ENCODE measurements at places on chromosomes 5 and 9.

DNA sequence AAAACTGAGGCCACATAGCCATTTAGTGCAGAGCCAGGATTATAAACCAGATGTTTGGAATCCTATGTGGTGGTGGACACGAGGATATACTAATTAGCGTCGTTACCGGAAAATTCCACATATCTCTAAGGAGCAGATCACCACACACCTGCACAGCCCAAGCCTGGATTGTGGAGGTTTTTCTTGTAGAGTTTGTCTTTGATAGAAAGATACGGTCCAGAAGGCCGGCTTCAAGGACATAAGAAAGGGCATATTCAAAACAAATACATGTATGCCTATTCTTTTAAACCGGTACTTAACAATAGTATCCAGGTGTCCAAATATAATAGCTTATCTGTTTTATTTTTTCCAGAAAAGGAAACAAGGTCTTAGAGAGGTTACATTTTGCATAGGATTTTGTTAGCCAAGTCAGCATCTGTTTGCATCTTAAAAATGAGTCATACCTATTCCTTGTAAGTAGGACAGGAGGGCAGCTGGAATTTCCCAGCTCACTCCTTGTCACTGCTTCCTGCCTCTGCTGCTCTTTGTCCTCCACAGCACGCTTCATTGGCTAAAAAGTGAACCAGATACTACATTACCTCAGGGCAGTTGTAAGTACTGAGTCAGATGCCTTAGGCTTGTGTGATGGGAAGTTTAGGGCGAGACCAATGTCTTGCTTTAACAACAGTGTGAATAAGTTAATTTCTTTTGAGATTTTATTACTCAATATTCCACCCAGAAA lies 3.6 kb downstream of the TMC1 start:
- DNase-seq, result peak; percentile 27

DNA sequence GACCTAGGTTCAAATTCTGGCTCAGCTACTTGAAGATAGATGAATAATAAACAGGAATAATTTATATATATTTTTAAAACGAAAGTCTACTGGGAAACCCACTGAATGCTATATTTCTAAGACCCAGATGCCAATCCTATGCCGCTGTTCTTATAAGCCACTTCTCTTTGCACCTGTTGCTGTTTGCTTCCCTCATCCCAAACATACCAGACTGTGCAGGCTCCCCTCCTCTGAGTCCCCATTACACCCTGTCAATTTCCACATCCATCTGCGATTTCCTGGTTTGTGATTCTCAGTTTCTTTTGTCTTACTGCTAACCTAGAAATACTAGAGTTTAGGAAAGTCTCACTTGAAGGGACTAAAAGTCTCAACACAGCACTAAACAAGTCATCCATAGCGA lies 92.8 kb upstream of the CAST start:
- DNase-seq, result no peak

GRCh38 chr5:147093138-147093537 lies 141.7 kb upstream of the STK32A start:
- DNase-seq, result no peak

DNA sequence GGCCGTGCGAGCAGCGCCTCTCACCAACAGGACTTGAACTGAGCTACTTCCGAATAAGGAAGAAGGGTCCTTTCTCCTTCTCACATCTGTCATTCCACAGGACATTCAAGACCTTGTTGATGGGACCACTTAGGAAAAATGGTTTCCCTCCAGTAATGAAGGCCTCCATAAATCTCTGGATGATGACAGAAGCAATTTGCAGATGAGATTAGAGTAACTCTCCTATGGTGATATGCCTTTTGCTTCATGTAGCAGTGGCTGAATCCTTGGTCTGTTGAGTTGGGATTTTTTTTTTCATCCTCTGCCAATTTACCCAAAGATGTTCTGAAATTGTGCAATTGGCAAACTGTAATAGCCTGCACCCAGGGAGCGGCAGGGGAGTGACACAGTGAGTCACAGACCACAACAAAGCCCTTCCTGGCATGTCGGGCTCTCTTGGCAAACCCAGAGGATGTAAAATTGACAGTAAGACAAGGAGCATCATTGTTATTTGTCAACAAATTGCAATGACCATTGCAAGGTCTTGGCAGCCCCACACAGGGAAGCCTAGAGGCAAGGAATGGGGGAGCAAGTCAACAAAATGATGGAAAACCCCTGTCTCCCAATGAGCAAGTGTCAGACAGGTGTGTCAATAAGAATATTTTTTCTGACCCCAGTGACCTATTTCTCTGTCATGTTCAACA lies 275.9 kb downstream of the ACTL7B start:
- peak; percentile 56 for DNase-seq

GRCh38 chr9:71725590-71726338 lies 42.5 kb downstream of the CEMIP2 start:
- no peak for DNase-seq

DNA sequence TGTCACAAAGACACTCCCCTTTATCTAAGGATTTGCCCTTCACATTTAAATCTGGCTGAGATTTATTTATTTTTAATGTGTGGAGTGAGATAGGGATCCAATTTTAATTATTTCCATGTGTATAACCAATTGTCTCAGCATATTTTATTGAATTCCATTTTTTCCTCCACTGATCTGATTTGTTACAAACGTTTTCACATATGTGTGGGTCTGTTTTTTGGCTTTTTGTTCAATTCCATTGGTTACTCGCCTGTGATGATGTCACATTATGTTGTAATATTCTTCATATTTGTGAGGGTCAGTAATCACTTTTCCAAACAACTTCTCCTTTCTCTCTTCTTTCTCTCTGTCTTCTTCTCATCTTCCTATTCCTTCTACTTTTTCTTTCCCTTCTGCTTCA lies 278.3 kb upstream of the RFX3 start:
- no peak for DNase-seq

DNA sequence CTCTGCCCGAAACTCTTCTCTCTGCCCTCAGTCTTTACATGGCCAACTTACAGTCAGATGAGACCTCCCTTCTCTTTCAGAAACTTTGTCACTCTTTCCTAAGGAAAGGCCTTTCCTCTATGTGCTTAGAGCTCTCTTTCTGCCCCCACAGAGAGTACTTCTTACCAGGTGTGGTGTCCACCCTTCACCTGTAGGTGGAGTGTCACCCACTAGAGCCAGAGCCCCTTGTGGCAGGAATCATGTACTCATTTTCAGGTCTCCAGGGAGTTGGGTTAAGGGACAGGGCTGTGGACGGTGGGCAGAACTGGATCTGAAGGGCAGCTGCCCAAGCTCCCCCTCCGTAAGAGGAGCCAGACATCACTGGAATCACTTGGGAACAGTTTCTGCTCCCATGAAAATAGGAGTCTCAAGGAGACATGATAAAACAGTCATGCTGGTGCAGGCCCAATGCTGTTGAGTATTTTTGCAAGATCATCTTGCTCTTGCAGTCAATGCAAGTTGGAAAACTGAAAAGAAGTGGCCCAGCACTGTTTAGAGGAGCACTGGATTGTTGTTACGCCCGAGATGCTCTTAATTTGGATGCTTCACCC lies 436.7 kb downstream of the ZSWIM6 start:
- DNase-seq, result no peak

GRCh38 chr5:170262061-170263045 lies 29.6 kb downstream of the C5orf58 start:
- DNase-seq, result no peak

- no peak for DNase-seq
Measured at GRCh38 chr9:128887914-128888350, 6.0 kb downstream of the LRRC8A start.

DNA sequence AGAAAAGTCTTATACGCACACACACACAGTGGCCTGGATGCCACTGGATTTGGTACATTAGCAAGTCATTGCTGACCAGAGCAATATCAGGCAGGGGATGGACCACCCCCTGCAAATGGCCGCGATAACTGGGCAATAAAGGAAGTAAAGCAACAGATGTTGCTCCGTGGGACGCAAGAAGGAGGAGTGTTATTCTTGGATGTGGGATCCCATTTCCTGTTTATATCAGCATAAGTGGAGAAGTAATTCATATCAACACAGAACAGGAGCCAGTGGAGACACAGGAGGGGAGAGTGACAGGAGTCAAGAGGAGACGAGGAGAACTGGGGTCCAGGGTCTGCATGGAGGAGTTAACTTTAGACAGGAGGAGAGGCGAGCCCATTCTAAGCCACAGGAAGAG lies 18.4 kb downstream of the RUFY1 start:
- DNase-seq, result no peak

- DNase-seq, result no peak
Measured at GRCh38 chr9:20014168-20014567, 225.3 kb upstream of the SLC24A2 start.

DNA sequence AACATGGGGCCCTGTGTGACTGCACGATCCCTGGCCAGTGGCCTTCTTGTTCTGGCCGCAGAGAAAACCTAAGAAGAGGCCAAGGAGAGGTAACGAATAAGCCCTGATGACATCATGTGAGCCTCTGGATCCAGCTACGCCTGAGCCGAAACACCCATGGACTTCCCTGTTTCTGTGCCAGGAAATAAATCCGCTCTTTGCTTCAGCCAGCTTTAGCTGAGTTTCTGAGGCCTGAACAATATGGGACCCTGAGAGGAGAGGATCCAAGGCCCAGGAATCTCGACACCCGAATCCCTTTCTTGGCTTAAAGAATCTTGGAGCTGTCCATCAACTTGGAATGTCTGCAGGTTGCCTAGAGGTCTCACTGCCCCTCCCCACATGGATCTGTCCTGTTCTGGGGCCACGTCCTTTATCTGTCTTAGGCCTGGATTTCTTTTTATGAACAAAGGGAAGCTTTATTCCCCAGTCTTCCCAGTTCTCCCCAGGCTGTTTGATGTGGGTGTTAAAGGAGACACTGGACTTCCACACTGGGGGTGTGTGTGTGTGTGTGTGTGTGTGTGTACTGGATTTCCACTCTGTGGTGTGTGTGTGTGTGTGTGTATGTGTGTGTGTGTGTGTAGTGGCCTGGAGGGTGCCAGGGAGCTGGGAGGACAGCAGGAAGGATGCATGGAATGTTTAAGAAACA lies 13.7 kb downstream of the IER5L start:
- DNase-seq, result no peak

All from pons (tissue), 1 donor.